HuH-7.5 (cell line): ENCODE measurements at places on chromosomes 1 and 21.

GRCh38 chr1:69295265-69295664 is 272.5 kb upstream of the LRRC7 start:
- DNase-seq: no peak

GRCh38 chr1:63653976-63654375 is 60.8 kb downstream of the PGM1 start:
- DNase-seq: no peak

- no peak for DNase-seq
Observed at GRCh38 chr1:109728870-109729269, 12.0 kb downstream of the GSTM3 start.

- DNase-seq: no peak
Observed at GRCh38 chr1:246200225-246200624, 306.9 kb downstream of the SMYD3 start.

DNA sequence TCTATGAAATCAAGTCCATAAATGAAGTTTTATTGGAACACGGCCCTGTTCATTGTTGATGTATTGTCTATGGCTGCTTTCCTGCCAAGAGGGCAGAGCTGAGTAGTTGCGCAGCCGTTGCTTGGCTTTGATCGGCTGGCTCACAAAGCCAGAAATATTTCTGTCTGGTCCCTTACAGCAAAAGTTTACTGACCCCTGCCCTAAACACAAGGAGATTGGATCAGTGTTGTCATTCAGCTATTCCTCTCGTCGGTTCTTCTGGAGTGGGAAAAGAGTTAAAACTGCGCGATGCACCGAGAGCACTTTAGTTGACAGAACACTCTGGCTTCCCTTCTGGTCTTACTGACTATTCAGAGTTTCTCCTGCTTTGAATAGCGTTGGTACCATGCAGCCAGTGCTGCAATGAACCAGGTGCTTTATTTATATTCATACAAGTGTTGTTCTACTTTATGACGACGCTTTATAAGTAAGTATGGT is 868 bp downstream of the ZBTB40 start:
- DNase-seq: no peak

DNA sequence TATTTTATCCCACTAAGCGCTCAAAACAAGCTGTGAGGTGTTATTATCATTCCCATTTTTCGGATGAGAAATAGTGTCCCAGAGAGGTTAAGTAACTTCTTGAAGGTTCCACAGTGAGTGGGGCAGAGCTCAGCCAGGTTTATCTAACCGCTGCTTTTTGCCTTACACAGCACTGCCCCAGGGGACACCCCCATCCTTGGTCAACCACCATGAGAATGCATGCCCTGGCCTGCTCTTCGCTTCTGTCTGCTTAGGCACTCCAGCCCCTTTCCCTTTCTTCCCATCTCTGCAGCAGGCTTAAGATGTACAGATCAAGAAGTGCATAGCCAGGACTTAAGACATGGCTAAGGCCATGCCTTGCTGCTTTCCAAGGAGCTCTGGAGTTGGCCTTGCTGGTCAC is 159.0 kb upstream of the CD34 start:
- DNase-seq: no peak

DNA sequence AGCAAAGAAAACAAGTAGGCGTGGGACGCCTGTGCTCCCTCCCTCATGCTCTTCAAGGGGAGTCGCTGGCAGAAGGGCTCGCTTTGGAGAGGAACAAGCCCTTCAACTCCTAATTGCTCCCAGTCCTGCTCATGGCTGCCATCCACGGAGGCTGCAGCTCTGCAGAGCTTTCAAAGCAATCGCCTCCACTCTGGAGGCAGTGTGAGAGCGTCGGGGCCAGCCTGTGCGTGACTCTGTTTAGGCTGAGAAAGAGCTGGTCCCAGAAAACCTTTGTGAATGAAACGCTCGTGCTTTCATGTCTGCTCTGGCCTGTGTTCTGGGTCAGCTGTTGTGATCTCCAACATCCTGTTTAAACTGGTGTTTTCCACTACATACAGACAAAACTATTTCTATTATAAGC is 23.9 kb upstream of the RUNX1 start:
- DNase-seq: no peak

DNA sequence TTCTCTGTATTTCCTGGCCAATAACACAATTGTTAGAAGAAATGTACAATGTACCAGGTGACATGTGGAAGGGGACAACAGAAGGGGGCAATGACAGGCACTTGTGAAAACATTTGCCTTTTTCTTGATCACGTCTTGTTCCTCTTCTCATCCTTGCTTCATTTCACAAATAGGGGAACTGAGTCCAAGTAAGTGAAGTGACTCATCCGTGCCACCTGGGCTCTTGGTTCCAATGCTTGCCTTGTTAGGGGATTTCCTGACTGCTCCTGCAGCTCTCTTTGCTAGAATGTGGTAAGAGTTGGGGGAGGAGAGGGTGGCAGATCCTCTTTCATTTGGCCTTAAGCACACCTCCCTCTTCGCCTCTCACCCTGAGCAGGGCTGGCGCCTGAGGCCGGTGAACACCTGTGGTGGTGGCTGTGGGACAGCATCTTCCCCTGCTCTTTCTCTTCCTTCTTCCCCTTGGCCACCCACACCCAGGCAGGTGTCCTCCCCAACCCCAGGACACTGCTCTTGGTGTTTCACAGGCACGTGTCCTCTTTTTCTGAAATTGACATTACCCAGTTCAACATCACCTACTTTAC is 2.2 kb upstream of the RHEX start:
- DNase-seq: no peak

DNA sequence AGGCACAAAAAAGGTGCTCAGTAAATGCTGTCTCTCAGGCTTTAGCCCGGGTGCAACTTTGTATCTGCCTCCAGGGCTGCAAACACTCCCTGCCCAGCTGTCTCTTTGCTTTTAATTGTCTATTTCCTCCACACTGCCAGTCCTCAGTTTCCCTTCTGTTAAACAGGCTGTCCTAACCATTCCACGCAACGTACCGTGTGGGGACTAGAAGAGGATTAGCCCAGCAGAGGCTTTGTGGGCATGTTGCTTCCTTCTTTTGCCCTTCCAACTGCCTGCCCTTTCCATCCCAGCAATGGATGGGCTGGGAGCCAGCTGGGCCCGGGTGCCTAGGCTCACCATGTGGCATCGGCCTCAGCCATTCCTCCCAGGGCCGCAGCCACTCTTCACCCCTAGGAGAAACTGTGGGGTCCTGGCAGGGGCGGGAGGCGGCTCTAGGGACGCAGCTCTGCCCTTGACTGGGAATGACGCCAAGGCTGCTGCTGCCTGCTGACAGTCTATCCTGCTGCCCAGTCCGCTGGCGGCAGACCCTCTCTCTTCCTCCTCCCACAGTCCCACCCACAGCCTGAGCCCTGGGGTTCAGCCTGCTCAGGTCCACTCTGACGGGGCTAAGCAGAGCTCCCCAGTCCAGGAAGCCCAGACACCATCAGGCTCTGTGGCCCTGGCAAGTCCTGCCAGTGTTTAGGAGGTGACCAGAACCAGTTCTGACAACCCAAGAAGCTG is 40.6 kb upstream of the LRP8 start:
- DNase-seq: no peak

GRCh38 chr1:162578936-162579335 is 17.4 kb downstream of the UAP1 start:
- DNase-seq: no peak

GRCh38 chr1:78070758-78071157 is 25.0 kb downstream of the GIPC2 start:
- DNase-seq: no peak

GRCh38 chr1:68673771-68674170 is 176.9 kb upstream of the DEPDC1 start:
- no peak for DNase-seq

- no peak for DNase-seq
Observed at GRCh38 chr1:9794081-9794480, 29.7 kb downstream of the CLSTN1 start.

DNA sequence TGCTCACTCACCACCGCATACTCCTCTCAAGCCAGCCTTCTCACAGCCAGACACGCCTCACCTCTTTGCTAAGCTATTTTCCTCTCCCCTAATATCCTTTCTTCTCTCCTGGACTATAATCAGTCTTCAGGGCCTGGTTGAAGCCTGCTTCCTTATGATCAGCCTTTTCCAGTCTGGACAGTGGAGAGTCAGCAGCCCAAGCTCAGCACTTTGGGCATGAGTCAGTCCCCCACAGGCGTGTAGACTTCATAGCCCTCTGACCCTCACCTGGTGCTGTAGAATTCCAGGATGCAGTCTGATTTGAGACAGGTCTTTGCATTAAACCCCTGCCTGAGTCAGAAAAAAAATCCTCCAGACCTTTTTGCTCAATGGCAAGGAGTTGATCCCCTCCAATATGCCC is 2.5 kb downstream of the HPCAL4 start:
- DNase-seq: no peak

DNA sequence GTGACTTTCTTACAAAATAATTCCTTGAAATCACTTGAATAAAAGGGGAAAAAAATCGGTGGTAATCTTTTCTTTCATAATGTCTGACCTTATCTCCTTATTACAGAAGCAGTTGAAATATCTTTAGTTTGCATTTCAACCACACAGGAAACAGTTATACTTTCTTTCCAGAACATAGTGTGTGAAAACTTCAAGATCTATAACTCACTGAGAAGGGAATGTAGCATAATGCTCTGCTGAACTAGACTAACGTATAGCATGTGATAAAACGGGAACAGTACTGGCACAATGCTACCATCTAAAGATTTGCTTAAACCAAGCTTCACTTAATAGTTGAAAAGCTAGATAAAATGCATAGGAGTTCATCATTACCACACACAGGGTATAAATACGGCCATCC is 45.0 kb downstream of the VAV3 start:
- DNase-seq: no peak

DNA sequence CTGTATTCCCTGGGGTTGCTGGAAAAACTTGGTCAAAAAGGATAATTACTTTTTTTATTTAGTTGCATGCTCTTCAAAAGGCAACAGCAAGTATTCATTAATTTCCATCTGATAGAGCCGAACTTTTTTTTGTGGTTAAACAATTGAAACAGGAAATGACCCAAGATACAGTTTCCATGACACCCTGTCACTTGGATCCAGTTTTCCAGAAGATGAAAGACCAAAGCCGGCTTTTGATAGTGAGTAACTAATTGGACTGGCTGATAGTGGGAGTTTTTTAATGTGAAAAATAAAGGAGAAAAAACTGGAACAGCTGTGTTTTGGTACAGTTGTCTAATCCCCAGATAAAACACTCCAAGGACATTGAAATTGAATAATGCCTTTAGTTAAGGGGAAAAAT is 33.0 kb downstream of the CACHD1 start:
- no peak for DNase-seq

DNA sequence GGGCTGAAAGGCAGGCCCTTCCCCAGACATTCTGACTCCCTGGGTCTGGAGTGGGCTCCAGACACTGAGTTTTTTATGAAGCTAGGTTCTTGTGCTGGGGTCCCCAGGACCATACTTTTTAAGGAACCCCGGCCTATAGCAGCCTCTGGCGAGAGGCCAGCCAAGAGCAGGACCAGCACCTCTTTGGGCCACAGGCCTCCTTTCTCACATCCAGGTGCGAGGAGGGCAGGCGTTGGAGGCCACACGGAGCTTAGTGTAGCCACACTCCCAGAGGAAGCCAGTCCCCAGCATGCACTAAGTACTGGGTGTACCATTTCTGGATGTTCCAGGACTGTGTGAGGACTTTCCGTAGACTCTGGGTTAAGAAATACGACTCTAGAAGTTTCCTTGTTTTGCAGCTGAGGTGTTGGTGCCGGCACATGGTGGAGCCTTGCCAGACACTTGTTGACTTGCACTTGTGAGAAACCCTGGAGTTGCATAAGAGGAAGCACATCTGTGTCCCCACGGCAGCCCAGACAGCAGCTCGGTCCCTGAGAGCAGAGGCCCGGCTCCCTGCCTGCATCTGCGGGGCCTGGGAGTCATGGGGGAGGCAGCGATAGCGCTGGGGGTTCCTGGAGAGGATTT is 122.2 kb upstream of the VAMP3 start:
- no peak for DNase-seq

- DNase-seq: no peak
Observed at GRCh38 chr1:239872626-239873025, 219.1 kb upstream of the FMN2 start.

DNA sequence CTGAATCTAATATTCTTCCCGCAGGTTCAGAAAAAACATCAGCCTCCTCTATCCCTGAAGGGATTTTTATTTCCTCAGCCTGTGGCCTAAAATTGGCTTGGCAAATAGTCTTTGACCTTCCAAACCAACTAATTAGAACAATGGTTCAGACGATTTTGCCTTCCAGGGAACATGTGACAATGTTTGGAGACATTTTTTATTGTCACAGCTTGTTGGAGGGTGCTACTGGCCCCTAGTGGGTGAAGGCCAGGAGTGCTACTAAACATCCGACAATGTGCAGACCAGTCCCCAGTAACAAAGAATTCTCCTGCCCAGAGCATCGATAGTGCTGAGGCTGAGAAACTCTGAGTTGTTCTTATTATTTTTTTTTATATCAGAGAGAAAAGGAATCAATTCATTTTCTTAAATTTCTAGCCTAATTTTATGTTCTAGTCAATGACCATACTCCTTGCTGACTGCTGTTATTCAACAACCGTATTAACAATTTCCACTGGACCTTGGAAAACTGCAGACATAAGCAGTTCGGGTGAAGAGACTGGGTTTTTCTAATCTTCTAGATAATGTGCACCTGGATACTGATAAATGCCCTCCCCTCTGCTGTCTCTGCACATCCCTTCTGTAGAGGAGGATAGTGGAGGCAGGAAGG is 280.7 kb downstream of the LMX1A start:
- peak; percentile 7 for DNase-seq
